ENCODE measurements at places on chromosomes 7 and 10.

DNA sequence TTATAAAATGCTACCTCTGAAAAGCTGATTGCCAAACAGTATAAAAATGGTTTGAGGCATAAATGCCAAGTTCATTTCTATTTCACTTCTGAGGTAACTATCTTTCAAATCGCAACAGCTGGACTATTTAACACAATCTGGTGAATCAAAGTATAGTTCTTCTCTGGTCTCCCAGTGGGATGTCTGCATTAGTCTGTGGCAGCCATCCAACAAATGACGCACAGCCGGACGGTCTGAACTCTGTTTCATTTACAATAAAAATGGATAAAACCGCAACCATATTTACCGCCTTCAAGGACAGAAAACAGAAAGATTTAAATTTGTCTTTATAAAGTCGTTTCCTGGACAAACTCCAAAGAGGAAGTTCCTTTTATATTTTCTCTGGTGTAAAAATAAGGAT is 41.9 kb downstream of the ENO4 start:
- DNase-seq: no peak

- DNase-seq: no peak
These were observed 27.4 kb upstream of the LOXL4 start for GRCh38 chr10:98295401-98295811.

DNA sequence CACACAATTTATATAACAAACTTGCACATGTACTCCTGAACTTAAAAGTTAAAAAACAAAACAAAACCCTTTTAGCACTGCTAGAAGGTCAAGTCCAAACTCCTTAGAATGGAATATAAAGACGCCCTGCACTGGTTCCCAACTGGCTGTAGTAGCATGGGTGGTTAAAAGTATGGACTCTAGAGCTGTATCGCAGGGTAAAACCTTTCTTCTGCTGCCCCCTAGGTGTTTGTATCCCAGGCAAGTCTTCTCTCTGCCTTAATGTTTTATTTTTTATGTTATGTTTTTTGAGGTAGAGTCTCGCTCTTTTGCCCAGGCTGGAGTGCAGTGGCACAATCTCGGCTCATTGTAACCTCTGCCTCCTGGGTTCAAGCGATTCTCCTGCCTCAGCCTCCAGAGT is 35.2 kb downstream of the LSMEM1 start:
- no peak for DNase-seq

DNA sequence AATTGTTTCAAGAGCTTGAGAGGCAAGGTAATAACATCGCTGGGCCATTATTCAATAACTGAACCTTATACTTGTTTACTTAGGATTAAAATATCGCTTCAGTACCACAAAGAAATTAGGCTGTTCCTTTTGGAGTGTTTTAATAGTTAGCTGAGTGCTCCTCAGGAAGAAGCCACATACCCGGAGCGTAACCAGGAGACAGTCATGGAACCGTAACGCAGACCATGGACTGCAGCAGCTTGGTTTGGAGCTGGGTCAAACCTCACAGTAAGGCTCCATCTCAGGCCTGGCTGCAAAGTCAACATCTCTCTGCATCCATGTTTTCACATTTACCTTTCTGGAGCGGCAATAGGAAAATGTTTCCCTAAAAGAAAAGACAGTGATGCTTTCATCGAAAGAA is 599.0 kb downstream of the TNS3 start:
- DNase-seq: no peak

- no peak for DNase-seq
These were observed 51.0 kb downstream of the ARL5B start for GRCh38 chr10:18710201-18710653.

DNA sequence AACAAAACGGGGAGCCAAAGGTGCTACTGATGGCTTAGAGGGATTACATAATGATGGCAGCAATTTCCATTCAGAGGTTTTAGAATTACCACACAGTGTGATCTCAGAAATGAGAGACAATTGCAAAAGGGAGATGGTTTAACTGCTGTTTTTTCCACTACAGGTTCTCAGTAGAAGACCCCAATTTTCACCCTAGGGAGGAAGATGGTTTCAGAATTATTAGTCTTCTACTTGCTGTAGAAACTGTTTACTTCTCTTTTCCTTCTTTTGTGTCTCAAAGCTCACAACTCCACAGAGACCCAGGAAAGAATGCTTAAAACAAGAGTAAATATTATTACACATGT is 226.5 kb downstream of the INHBA start:
- no peak for DNase-seq

DNA sequence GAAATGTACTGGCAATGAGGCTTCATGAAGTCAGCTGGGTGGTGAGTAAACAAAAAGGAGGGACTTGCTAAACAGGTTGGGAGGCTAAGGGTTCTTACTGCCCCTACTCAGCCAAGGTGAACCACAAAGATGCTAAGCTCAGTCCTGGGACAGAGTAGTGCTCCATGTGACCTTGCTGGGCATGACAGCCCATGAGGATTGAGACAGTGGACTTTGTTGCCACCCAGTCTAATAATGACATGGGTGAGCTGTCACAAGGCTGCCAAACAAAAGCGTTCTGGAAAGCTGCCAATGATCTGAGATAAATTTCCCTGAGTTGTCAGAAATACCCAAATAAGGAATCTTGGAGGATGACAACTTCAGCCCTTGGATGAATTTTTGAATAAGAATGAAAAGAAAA is 75.2 kb downstream of the CLEC2L start:
- DNase-seq: no peak

DNA sequence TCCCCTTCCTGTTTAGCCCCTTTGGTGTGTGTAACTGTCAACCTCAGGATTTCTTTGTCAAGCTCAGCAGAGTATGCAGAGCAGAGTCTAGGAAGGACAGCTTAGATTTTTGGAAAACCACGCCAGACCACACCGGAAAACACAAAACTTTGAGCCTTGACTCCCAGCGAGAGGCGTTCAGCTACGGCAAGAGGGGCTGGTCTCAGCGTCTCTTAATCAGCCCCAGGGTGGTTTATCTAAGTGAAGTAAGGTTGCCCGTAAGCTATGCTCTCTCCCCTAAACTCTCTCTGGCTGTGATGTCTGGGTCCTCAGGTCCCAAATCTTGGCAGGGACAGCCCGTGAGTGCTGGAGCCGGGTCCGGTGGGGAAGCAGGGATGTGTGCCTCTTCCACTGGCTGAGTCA is 230.9 kb downstream of the KLF6 start:
- no peak for DNase-seq

- no peak for DNase-seq
These were observed 14.8 kb downstream of the MYL10 start for GRCh38 chr7:101614098-101614938.

- DNase-seq: no peak
These were observed 772.9 kb downstream of the SORCS3 start for GRCh38 chr10:105413997-105414396.

GRCh38 chr10:30594077-30594476 is 35.5 kb downstream of the LYZL2 start:
- no peak for DNase-seq

DNA sequence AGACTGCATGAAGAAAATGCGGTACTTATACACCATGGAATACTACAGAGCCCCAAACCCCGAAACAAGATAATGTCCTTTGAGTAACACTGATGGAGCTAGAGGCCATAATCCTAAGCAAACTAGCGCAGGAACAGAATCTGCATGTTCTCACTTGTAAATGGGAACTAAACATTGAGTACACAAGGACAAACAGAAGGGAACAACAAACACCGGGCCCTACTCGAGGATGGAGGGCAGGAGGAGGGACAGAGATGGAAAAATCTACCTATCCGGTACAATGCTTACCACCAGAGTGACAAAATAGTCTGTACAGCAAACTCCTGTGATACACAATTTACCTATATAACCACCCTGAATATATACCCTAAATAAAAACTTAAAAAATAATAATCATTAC is 507.9 kb downstream of the IPMK start:
- no peak for DNase-seq

- DNase-seq: no peak
These were observed 2.7 kb downstream of the CALD1 start for GRCh38 chr7:134782121-134782623.

DNA sequence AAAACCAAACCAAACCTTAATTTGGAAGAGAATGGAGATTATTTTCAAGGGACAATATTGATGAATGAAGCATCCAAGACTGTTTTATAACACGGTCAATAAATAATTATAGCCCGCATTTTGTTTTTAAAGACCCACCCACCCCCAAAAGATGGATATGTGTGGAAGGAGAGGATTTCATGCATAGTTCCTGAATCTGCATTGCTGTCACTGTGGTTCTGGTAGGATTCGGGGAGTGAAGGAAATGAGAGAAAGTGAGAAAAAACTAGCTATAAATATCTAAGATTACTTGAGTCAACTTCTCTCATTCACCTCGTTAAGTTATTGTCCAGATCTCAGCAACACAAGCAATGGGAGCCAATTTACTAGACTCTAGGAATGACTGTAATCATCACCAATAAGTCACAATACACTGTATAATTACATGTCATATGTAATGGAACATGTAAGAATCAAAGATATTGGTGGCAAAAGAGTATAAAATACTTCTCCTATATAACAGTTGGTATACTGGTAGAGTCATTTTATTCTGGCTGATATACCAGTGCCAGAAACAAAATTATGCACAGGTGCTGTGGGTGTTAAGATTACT is 30.2 kb downstream of the NAMPT start:
- no peak for DNase-seq

DNA sequence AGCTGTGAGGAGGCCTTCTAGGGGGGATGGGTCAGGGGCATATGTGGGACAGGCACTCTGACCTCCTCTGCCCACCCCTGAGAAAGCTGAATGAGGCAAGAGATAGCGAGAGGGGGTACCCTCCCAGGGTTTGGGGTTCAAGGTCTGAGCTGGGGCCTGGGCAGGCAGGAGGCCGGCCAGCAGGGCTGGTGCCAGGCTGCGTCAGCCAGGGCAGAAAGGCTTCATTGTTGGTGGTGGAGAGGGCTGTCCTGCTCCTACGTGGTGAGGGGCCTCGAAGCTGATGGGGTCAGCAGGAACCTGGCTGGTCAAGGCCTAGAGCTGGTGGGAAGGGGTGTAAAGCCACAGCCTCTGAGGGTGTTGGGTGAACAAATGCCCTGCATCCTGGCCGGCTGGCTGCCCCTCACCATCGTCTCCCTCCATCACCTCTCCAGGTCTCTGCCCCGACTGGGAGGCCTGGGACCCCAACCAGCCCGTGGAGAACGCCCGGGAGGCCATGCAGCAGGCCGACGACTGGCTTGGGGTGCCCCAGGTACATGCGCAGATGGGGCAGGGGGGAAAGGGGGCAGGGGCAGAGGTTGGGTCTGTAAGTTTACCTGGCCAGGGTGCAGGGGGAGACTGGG is 6.6 kb downstream of the FLNC start:
- DNase-seq: no peak

GRCh38 chr7:29639886-29640595 is 76.4 kb downstream of the PRR15 start:
- DNase-seq: no peak

GRCh38 chr7:153682628-153683027 is 369.6 kb upstream of the DPP6 start:
- no peak for DNase-seq

DNA sequence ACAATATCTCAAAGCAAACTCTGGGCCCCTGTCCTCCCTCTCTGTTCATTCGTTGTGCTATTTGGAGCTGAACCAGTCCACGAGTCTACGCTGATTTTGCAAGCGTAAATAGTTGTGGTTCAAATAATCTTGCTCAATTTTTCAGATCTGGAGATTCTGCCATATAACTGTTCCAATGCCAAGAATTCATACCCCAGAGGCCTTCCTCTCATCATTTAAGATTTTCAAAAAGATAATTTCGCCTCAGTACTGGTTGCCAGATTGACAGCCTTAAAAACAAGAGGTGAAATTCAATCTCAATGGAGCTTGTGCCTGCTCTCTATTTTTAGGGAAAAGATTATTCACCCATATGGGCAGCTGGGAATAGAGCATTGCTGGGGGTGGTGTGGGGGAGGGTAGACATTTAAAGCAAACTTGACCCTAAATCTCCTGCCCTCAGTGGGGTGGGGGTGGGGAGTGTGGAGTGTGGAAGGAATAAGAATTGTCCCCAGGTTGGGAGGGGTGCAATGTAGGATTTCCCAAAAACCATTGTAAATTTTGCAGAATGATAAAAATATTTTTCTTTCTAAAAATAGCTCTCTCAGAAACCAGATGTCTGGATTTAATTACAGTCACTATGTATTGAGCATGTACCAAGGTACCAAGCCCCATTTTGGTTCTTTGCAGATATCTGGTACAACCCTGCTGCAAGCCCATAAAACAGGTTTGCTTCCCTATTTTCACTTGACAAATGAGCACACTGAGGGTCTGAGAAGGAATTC is 104.7 kb upstream of the EEPD1 start:
- DNase-seq: no peak

DNA sequence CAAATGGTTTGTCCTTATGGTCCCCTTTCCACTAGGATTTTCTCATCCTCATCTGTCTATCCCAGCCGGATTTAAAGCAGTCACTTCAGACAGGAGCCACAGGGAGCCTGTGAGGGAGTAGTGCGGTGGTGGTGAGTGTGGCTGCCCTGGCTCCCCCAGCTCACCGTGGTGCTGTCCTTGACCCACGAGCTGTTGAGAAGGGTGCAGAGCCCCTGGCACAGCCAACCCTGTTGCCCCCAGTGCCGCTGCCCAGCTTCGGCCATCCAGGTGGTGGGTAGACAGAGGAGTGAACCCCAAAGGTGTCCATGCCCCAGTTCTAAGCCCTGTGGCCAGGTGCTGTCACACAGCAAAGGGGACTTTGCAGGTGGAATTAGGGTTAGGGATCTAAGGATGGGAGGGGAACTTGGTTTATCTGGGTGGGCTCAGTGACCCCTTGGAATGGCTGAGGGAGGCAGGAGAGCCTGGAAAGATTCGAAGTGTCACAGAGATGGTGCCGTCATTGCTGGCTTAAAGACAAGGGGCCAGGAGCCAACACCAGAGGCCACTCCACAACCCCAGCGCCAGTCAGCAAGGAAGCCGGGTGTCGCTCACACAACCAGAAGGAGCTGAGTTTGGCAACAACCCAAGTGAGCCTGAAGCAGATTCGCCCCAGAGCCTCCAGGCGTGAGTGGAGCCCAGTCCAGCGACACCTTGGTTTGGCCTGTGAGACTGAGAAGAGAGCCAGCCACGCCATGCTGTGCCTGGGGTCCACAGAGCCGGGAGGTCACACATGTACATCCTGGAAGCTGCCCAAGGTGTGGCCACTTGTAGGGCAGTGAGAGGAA is 142.4 kb downstream of the ADCY1 start:
- no peak for DNase-seq

DNA sequence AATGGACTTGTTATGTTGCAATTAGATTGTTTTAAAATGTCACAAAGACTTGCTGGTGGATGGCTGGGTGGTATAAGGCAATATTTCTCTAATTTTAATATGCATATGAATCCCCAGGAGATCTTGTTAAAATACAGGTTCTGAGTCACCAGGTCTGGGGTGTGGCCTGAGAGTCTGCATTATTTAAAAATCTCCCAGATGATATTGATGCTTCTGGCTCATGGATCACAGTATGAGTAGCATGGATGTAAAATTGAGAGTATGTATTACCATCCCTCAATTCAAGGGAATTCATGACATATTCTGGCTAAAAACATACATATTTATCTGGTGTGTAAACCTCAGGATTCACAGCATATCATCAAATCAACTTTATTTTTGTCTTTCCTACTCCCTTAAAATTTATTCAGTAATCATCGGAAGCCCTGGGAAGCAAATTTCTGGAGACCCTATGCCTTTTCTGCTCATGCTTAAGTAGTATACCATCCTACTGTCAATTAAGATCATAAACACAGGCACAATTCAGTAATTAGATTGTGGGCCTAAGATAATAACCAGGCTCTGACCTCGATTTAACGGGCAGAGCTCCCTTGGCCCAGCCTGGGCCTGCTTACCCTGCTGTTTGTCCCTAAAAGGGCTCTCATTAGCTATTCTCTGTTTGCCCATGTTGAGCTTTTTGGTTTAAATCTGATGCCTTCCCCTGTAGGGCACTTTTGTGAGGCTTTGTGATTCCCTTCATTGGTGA is 29.6 kb upstream of the ICA1 start:
- no peak for DNase-seq

Measured in stimulated activated CD4-positive, alpha-beta T cell treated with anti-CD3 and anti-CD28 coated beads, TNF-alpha, amount 100 ng/mL, for 4 hours (primary cell).